ENCODE measurements at places on chromosomes 4 and X.

DNA sequence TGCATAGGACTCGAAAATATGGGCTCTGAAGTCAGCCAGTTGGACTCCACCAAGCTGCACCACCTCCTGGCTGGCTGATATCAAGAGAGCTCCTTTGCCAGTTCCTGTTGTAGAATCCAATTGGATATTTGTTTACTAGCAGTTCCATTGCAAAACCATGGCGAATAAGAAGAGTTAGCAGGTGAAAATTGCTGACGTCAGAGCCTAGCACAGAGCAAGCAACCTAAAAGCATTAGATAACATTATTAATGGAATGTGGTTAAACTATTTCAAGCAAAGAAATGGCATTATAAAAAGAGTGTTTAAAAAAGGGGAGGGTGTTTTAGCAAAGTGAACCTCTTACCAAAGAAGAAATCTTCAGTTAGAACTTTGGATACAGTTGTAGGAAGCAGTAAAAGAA, 1816.3 kb upstream of the TENM3 start:
- no peak for DNase-seq

DNA sequence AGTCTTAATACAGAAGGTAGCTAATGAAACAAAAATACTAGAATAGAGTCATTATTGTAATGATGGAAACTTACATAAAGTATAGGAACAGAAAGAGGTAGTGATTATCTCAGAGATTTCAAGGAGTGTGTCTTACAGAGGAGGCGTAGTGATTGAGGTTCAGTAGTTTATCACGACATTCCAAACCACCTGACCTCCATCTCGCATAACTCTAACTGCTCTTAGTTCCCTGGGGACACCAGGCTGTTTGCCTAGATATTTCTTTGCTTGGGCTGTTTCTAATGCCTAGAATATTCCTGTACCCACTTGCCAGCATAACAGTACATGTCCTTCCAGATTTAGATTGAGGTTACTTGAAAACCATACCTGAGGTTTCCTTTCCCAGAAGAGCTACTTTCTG, 29.1 kb downstream of the STAG2 start:
- no peak for DNase-seq

GRCh38 chr4:78218260-78218659, 161.1 kb downstream of the FRAS1 start:
- DNase-seq = no peak

- DNase-seq = no peak
These were observed 174.9 kb upstream of the PCDH18 start for GRCh38 chr4:137707102-137707620.

GRCh38 chrX:135436966-135437866, 15.5 kb downstream of the SMIM10L2A start:
- no peak for DNase-seq

- no peak for DNase-seq
These were observed 83.3 kb upstream of the VCX2 start for GRCh38 chrX:8254401-8254800.

- no peak for DNase-seq
These were observed 480.8 kb upstream of the FAT1 start for GRCh38 chr4:187204389-187204918.

- DNase-seq = no peak
These were observed 32.1 kb upstream of the PAQR3 start for GRCh38 chr4:78971326-78971725.

GRCh38 chr4:7402526-7402925, 32.2 kb downstream of the PSAPL1 start:
- no peak for DNase-seq

DNA sequence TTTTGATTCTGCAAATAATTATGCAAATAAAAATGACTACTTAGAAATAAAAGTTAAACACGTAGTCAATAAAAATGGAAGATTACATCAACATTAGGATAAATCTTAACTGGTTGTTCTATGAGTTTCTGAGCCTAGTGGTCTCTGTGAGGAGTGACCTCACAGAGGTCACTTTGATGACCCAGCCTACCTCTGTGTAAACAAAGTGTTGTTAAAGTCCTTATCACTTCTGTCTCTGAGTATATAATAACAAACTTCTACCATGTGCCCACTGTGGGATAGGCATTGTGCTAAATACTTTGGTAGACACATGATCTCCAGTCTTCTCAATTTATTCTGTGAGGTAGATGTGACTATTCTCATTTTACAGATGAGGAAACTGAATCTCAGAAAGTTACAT, 85.4 kb downstream of the PDE5A start:
- DNase-seq = no peak

DNA sequence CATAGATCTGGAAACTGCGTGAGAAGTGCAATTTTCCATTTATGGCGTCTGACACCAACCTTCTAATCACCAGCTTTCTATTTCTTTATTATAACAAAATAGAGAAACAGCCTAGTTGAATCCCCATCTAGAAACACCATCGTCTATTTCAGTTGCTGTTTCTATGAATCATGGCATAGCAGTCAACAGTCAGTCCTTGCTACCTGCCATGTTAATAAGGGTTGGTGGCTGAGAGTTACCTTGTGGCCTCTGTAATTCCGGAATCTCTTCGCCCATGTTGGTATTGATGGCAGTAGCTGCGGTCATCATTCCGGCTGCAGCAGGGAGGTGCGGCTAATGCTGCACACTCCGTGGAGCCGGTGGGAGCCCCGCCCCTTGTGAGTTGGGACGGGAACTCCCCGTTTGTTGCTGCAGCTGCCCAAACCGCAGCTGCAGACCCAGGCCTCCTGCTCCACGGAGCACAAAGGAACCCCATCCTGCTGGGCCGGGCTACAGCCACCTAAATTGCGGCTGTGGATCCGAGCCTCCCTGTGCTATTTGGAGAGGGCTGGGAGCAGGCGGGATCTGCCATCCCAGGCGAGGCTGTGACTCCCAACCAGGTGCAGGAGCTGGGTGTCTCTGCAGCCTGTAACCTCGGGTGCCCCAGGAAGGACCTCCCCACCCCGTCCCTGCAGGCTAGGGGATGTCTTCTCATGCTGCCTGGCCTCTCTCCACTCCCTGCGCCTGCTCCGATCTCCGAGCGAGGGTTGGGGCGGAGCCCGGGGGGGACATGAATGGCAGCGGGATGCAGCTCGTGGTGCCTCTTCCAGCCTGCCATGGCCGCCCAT, 115.4 kb upstream of the STK26 start:
- DNase-seq = no peak

GRCh38 chr4:7419961-7420660, 14.6 kb downstream of the PSAPL1 start:
- no peak for DNase-seq

DNA sequence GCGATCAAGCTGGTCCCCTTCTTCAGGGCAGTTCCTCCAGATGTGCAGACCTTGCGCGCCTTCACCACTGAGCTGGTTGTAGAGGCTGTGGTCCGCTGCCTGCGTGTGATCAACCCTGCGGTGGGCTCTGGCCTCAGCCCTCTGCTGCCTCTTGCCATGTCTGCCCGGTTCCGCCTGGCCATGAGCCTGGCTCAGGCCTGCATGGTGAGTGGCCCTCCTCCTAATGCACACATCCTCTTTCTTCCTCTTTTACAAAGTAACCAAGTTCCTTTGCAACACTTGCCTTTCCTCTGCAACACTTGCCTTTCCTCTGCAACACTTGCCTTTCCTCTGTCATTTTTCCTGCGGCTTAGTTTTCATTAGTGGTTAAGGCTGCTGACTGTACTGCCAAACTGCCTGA, 1.8 kb downstream of the CCDC22 start:
- no peak for DNase-seq

DNA sequence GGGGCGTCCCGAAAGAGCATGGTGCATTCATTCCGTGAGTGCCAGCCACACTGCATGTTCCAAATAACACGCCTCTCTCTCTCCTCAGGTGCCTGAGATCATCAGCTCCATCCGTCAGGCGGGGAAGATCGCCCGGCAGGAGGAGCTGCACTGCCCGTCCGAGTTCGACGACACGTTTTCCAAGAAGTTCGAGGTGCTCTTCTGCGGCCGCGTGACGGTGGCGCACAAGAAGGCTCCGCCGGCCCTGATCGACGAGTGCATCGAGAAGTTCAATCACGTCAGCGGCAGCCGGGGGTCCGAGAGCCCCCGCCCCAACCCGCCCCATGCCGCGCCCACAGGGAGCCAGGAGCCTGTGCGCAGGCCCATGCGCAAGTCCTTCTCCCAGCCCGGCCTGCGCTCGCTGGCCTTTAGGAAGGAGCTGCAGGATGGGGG, 54.2 kb downstream of the PTTG2 start:
- no peak for DNase-seq

DNA sequence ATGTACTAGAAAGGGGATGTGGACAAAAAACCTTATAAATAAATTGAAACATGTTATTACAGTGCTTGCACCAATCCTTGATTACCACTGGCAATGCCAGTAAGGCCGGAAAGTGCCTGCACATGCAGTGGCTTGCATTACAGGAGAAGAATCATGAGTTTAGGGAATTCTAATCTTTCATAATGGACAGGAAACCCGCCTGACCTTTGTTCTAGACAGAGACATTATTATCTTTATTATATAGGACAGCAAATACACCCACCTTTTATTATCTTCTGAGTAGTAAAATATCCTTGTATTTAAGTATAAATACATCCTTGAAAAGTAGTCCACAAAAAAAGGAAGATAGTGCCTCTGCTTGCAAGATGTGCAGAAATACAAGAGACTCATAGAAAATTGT, 379.9 kb upstream of the LCORL start:
- DNase-seq = no peak

DNA sequence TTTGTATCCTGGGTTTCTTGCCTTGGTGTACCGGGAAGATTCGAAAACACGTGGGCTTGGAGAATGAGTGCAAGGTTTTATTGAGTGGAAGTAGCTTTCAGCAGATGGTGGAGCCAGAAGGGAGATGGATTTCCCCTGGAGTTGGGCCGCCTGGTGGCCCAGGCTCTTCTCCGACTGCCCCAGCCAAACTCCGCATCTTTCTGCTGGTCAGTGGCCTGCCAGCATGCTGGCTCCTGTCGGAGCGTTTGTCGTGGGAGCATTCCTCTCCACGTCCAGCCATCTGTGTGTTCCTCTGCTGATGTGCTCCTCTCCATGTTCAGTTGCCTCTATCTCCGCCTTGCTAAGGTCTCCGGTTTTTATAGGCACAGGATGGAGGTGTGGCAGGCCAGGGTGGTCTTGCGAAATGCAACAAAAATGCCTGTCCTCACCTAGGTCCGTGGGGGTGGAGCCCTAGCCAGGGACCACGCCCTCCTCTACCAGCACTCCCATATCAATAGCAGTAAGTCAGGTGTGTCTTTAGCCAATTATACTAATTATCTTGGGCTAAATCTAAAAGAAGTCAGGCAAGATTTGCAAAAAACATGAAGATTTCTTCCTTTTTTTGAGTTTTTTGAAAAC, 745.8 kb upstream of the AMOT start:
- no peak for DNase-seq

GRCh38 chrX:110989447-110989846, 106.5 kb upstream of the PAK3 start:
- DNase-seq = no peak

- no peak for DNase-seq
These were observed 430.7 kb downstream of the IDS start for GRCh38 chrX:149074398-149074797.

DNA sequence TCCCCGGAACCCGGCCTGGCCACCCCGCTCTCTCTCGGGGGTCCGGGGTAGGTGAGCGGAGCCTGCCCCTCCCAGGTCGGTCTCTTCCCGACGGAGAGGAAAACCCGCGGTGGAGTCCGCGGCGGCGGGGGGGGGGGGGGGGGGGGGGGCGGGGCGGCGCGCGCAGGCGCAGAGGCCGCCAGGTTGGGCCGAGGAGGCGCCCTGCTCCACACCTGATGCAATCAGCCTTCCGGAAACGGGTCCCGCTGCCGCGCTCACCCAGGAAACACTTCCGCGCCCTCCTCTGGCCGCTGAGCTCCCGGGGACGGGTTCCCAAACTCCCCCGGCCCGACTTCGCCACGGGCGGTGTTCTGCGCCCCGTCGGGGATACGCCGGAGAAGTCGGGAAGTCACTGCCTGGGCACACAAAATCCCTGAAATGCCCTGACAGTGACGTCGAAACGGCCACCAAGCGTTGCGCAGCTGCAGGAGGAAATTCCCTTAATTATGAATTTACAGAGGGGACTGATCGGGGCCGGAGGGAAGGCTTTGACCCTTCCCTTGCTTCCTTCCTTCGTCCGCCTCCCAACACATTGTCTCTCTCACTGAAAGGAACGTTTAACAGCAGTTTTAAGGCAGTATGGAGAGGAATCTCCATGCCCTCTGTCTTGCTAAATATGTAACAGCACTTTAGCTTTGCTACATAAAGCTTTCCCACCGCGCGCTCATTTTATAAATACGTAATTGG, 2.1 kb upstream of the APBB2 start:
- DNase-seq = no peak

DNA sequence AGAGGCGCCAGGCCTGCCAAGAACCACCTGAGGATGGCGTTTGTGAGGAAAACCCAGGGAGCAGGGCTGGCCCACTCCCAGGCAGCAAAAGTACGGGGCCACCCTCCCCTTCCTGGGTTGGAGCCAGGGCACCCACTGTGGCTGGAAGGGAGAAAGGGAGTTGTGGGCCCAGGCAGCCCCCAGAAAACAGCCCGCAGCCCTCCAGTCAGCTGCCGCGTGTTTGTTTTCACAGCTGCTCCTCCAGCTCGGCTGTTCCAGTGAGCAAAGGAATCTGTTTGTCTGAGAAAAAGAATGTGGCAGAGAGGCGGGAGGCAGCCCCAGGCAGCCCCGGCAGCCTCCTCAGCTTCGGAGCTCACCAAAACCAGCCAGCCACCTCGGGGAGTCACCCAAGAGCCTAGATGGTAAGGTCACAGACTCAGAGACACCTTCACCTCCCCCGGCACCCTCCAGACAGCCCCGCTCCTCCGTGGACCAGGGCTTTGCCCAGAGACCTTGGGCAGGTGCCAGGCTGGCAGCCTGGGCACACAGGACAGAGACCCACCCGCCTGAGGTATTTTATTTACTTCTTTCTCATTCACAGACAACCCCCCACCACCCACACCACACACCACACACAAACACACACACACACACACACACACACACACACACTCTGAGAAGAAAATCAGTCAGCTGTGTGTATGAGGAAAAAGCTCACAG, 338.1 kb downstream of the BCOR start:
- no peak for DNase-seq

DNA sequence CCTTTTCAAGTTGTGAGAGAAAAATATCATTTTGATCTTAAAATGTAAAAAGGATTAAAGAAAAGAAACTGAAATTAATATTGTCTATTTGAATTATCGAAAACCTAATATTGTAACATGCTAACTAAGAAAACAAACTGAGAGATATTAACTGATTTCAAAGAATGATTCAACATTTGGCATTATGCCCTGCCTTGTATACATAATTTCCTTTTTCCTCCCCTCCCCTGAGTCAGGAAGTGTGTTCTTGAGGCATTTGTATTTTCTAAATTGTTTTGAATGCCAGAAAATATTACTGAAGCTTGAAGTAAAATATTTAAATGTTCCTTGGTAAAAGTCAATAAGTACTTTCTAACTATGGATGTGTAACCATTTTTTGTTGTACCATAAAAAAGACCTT, 49.4 kb downstream of the RPS6KA3 start:
- no peak for DNase-seq

DNA sequence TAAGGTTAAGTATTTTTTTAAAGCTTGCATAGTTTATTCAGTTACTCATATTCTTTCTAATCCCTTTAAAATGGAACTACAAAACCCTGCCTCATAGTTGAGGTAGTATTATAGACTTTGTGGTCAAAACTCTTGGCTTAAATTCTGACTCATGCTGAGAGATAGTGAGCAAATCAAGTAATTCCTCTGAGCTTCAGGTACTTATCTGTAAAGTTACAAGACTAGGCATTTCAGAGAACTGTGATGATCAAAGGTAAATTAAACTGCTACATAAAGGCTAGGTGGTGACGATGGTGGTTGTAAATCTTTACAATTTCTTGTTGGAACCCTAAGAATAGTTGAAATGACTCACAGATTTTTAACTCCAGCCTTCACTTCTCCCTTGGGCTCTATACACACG, 3.2 kb upstream of the CLOCK start:
- DNase-seq = no peak

GRCh38 chr4:167020410-167020809, 213.9 kb downstream of the SPOCK3 start:
- DNase-seq = no peak
